ENCODE measurements at places on chromosomes 1 and 21.
A peak's percentile ranks its signal among the peaks of the same experiment; 100 is the strongest.

- peak; percentile 83 for DNase-seq
These were observed at the start of gene CMPK1 for GRCh38 chr1:47333578-47333921. Gene CMPK1, plus strand, starts transcription at chr1:47333790. Its CDS starts 156 bp downstream, at chr1:47333946.

GRCh38 chr1:147825586-147825985 is 65.2 kb upstream of the GJA5 start:
- no peak for DNase-seq

GRCh38 chr1:156910309-156910782 is 10.1 kb upstream of the LRRC71 start:
- no peak for DNase-seq

DNA sequence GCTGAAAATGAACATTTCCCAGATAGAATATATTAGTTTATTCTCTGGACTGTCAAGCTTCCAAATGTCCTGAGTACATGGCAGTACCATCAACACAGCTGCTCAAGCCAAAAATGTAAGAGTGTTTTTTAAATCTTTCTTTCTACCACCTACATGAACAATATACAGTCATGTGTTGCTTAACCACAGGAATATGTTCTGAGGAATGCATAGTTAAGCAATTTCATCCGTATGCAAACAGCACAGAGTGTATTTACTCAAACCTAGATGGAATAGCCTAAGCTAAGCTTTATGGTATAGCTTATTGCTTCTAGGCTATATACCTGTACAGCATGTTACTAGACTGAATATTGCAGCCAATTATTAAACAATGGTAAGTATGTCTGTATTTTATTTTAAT is 561.9 kb upstream of the ADGRL4 start:
- DNase-seq: no peak

DNA sequence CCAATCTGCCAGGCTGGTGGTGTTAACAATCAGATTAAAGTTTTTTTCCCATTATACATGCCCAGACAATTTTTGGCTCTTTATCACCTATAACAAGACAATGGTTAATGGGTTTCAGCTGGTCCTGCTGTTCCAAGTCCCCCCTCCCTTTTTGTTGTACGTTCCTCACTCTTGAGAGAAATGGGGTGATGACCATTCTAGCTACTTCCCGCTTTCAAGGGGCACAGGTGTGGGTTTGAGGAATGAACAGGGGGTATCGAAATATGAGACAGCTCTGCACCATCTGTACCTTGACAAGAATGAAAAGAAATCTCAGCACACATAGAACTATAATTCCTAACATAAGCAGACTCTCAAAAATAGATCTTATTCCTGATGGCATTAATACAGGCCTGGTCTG is 326.8 kb downstream of the PTPRU start:
- DNase-seq: no peak

GRCh38 chr1:192610112-192610889 is 25.6 kb upstream of the RGS13 start:
- no peak for DNase-seq

GRCh38 chr1:27109103-27109822 is 45.7 kb downstream of the SLC9A1 start:
- DNase-seq: no peak

GRCh38 chr1:213327017-213327667 is 276.1 kb downstream of the RPS6KC1 start:
- DNase-seq: peak; percentile 85

DNA sequence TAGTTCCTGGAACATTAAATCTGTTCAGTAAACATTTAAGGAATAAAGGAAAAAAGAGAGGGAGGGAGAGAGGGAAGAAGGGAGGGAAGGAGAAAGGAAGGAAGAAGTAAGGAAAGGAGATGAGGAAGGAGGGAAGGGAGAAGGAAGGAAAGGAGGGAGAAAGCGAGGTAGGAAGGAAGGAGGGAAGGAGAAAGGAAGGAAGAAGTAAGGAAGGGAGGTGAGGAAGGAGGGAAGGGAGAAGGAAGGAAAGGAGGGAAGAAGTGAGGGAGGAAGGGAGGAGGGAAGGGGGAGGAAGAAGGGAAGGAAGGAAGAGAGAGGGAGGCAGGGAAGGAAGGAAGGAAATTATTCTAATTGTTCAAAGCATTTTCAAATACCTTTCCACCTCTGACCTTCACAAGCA is 77.2 kb upstream of the JUN start:
- DNase-seq: no peak

DNA sequence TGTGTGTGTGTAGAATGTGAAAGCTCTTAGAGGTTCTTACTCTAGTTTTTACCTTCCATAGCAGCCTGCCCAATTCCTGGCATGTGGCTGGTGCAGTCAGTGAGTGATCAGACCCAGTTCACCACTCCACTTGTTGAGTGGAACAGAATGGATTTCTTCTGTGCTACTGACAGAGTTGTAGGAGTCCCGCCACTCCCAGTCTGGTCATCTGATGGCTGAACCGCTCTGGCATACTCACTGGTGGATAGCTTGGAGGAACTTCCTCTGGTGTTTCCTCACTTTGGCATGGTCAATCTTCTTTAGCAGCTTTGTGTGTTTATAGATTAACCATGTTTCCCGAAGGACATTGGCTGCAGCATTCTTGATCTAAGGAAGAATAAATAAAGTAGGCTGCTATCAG is 106.7 kb upstream of the ADAR start:
- no peak for DNase-seq
